ENCODE measurements at places on chromosomes 6 and 20. TPM values are rescaled to one million over a fixed set of nuclear protein-coding genes. Genes with fewer than 3 reads are reported as not detected.

The HELZ2 gene
- polyA plus RNA-seq, result 36.2 TPM

The CD40 gene
- polyA plus RNA-seq, result 3.3 TPM

The CLPSL2 gene
- polyA plus RNA-seq, result 2.3 TPM

The GCNT2 gene
- polyA plus RNA-seq, result 9.3 TPM

The IP6K3 gene
- 6.4 TPM for polyA plus RNA-seq

The NKAPL gene
- 1.1 TPM for polyA plus RNA-seq

The HNF4A gene
- polyA plus RNA-seq, result 0.10 TPM

The KHDRBS2 gene
- 0.58 TPM for polyA plus RNA-seq
